KBM-7 (cell line): ENCODE measurements at places on chromosomes 6 and 20.

DNA sequence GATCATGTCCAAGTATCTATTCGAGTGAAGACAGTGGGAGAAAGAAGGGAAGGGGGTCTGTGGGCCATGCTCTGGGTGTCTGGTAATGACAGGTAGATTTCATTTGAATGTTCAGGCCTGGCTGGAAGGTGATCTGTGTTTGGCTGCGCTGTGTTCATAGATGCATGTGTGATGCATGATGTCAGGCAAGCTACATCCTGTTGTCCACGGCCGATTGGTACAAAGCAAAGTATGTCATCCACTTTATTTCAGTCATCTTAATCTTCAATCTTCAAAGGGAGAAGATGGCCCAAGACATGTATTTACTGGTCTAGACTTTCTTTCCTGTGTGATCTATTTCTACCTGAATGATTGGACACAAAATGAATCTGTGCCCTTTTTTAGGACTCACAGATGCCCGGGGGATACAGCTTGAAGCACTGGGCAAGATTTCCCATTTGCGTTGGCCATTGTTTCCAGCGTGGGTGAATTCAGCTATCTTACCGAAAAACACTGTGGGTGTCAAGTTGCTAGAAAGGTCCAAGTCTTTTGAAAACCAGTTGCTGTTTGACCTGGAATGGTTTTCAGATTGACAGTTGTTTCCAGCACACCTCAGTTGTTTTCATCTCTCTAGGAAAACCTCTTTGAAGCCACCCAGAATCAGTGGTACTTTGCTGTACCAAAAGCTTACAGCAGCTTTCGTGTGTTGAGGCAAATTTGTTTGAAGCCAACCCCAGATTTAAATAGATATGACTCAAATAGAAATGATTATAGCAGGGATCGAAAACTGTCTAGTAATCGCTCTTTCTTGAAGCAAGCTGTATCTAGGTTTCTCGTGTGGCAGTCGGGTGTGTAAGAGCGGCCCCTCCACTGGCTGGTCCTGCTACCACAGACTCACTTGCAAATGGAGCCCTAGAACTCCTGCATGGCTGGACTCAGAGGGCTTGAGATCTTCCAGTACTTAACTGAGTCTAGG, 27.2 kb downstream of the DUSP22 start:
- DNase-seq = no peak

DNA sequence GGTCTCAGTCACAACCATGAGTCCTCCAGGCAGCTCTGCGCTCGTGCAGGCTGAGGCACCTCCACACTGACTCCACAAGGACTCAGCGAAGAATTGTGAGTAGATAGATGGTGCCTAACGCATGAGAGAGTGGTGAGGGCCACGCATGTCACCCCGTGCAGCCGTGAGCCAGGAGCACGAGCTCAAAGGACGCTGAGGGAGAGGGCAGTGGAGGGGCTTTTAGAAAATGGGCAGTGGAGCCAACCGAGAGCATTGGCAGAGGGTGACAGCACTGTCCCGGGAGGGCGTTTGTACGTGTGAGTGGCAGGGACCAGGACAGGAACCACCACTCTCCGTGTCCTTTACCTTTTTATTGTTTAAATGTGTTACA, 105.6 kb downstream of the PSMB1 start:
- DNase-seq = no peak

GRCh38 chr20:3563548-3564177, 92.8 kb downstream of the ATRN start:
- peak; percentile 51 for DNase-seq

GRCh38 chr20:25739615-25740320, 43.1 kb upstream of the ZNF337 start:
- no peak for DNase-seq

- DNase-seq = no peak
Observed at GRCh38 chr20:60213126-60213893, 255.1 kb downstream of the CDH26 start.

- peak; percentile 15 for DNase-seq
Observed at GRCh38 chr6:6395581-6396197, 75.2 kb upstream of the F13A1 start.
